Adipocyte (in vitro differentiated cells): ENCODE measurements at places on chromosomes 5 and 9.

- peak; percentile 27 for DNase-seq
Measured at GRCh38 chr5:176413255-176413565, 3.1 kb downstream of the CLTB start.

DNA sequence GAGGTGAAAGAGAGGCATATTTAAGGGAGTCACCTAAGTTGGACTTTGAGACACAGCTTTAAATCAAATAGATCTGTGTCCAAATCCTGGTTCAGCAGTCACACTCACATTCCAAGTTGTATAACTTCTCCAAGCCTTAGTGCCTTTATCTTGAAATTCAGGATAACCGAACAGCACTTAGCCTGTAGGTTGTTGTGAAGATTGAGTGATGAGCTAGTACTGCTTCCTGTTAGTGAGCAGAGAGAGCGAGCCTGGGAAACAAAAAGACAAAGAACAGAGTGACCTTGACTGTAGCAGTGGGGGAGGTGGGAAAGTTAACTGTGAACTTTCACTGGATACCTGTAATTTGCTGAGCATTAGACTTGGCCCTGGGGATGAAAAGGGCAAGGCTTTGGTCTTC lies 22.4 kb downstream of the MAML1 start:
- no peak for DNase-seq

DNA sequence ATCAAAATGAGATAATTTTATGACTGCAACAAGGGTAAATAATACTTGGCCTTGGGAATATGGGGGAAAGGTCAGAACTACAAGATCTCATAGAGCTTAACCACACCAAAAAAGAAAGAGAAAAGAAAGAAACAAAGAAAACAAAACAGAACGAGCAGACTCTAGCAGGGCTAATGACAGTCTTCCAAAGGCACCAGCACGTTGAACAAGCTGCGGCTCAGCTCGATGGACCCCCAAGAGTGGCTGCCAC lies 689 bp downstream of the AK3 start:
- no peak for DNase-seq

GRCh38 chr9:121598167-121598964 lies 53.1 kb upstream of the DAB2IP start:
- peak; percentile 94 for DNase-seq

- no peak for DNase-seq
Measured at GRCh38 chr9:92407818-92408217, 3.4 kb upstream of the OGN start.

GRCh38 chr9:18857769-18858168 lies 175.2 kb downstream of the SAXO1 start:
- DNase-seq, result peak; percentile 56

- no peak for DNase-seq
Measured at GRCh38 chr9:130321539-130321938, 56.0 kb downstream of the HMCN2 start.

DNA sequence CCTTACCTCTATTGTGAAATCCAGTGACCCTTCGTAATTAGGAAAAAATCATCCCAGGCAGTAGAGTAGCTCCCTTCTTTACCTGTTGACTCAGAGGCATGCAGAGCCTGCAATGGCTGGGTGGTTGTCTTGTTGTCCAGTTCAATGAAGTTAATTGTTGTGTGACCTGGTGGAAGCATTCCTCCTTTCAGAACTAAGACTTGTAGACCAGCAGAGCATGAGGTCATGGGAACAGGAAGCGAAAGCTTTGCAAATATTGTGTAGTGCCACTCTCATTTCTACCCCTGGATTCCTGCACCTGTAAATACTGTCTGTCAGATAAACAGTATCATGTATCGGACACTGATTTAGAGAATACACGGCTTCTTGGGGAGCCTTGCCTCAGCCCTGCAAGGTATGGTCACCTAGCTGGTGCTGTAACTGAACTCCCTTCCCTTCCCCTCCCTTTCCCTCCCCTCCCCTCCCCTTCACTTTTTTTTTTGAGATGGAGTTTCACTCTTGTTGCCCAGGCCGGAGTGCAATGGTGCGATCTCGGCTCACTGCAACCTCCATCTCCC lies 5.7 kb upstream of the PRXL2C start:
- DNase-seq, result no peak

DNA sequence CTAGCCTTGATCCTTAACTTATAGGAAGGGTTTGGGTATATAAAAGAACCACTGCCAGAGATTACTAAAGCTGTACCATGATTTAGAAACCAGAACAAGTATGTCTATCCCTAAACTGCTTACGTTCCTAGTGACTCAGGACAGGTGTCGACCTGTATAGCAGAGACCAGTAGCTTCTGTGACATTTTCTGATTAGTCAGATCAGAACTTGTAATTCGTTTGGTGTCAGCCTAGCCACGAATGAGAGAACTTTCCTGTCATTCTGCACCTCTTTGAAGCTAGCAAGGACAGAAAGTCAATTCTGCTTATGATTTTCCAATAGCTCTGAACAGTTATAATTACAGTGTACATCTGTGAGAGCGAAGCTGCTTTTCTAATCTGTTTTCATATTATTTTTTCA lies 39.5 kb downstream of the PRKACG start:
- DNase-seq, result no peak

GRCh38 chr5:132293992-132294727 lies at the start of gene SLC22A4:
Gene SLC22A4 (plus strand): TSS chr5:132294394. CDS start chr5:132294617, 223 bp downstream.
- peak; percentile 94 for DNase-seq

GRCh38 chr5:62778316-62779009 lies 199.8 kb downstream of the LRRC70 start:
- DNase-seq, result no peak

DNA sequence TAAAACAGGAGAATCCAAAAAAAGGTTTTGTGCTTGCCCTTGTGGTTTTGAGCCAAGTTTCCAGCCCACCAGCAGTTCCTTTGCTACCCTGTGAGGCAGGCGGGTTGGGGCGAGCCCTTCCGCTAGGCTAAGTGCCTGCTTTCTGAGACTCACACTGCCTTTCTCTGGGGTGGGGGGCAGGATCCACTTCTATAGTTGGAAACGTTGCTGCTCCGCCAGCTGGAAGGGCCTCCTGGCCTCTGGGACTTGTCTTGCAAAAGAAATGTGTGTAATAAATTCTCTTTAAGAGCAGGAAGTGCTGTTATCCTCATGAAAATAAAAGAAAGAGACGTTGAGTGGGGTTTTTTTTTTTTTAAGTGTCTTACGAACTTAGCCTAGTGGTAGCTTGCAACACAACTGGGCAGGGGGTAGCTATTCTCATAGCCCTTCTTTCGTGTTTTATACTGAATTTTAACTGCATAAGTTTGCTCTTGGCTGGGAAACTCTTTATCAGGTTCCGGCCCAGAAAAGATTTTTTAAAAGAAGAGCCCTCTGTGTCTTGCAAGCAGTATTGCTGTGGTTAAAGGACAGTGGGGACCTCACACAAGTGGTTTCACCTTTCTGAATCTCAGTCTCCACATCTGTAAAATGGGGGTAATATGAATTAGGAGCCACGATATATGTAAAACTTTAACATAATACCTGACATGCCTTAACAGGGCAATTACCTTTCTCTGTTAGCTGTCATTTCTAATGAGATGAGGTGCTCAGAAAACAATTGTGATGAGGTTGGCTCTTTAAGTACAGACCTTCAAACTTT lies 19.8 kb downstream of the JADE2 start:
- no peak for DNase-seq

DNA sequence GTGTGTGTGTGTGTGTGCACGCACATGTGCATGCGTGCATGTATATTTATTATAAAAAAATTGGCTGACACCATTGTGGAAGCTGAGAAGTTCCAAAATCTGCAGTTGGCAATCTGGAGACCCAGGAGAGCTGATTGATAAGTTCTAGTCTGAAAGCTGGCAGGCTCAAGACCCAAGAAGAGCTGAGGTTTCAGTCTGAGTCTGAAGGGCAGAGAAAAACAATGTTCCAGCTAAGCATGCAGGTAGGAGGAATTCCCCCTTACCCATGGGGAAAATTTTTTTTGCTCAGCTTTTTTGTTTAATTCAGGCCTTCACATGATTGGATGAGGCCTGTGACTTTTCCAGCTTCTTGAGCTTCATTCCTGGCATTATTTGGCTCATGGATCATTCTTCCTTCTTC lies 31.2 kb upstream of the ACTBL2 start:
- no peak for DNase-seq

DNA sequence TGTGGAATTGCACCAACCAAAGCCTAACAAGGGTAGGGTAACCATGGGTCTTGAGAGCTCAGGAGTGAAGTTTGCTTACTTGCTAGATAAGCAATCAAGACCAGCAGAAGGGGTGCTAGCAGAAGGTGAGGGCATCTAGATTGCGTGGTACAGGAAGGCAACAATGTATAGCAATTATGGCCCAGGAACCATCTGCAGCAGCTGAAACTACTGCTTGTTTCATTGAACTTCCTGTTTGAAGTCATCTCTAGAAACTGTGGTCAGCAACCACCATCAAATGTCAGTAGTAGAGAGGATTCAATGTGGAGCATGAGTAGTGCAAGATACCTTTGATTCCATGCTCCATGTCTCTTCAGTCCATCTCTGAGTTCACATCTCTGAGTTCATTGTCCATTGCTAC lies 462.1 kb upstream of the GRAMD2B start:
- no peak for DNase-seq

- DNase-seq, result peak; percentile 36
Measured at GRCh38 chr5:78243639-78244038, 50.9 kb downstream of the AP3B1 start.

DNA sequence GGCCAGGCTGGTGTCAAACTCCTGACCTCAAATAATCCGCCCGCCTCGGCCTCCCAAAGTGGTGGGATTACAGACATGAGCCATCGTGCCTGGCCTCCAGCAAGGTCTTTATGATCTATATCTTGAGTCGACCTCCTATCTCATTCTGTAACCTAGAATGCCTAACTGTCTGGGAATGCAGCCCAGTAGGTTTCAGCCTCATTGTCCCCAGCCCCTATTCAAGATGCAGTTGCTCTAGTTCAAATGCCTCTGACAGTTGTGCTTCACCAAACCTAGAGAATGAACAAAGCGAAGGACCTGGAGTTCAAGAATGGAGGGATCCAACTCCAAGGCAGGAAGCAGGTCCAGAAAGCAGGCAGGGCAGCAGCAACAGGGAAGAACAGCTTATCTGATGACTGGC lies 30.8 kb downstream of the GLRX start:
- DNase-seq, result no peak

DNA sequence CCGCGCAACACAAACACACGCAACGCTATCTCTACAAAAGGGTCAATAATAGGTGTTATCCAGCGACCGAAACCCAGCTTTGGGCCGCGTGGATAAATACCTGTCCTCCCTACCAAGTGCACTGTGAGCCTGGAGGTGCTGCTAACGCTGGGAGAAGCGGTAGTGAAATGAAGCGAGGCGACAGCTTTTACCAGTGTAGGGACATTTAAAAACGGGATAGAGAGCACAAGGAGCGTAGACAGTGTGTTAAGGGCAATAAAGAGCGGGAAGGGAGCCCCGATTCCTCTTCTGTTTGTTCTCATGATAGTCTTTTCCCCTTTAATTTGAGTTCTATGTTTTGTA lies 421 bp upstream of the DEPDC1B start:
- peak; percentile 43 for DNase-seq

DNA sequence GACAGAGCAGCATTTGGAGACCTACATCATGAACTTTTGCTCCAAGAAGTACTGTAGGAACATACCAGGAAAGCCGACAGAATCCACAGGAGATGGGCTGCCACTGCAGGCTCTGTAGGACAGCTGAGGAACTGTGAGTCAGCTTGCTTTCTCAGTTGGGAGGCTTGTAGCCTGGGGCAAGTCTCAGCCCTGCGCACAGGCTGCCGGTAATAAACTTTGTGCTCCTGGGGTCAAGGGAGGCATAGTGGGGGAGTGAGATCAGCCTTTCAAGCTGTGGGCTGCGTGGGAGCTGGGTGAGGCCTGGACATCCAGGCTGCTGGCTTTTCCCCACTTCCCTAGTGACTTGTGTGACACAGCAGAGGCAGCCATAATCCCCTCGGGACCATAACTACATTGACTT lies 718.0 kb upstream of the CDH10 start:
- DNase-seq, result no peak

DNA sequence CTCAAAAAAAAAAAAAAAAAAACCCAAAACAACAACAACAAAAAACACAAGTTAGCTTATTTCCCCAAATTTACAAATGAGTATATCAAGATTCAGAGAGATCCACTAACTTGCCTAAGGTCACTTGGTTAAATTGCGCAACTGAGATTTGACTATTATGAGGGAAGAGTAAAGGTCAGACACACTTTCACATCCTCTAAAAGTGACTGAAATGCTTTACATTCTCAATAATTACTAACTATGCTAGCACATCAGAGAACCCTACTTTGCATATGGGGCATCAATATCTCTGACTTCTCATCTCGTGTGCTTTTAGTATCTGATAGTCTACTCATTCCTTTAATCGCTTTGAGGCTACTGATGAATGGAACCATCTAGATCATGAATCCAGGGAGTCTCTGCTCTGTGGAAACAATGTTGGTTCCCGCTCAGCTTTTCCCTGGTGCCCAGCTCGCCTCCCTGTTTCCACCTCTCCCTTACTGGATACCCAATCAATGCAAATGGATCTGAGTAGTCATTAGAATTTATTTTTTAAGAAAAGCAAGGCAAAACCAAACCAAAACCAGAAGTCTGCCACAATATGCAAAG lies 182.1 kb upstream of the TRIM32 start:
- DNase-seq, result no peak
